NCI-H1105 treated with DMSO at 0.1 percent for 48 hours (cell line): ENCODE measurements at places on chromosomes 12 and 14.

DNA sequence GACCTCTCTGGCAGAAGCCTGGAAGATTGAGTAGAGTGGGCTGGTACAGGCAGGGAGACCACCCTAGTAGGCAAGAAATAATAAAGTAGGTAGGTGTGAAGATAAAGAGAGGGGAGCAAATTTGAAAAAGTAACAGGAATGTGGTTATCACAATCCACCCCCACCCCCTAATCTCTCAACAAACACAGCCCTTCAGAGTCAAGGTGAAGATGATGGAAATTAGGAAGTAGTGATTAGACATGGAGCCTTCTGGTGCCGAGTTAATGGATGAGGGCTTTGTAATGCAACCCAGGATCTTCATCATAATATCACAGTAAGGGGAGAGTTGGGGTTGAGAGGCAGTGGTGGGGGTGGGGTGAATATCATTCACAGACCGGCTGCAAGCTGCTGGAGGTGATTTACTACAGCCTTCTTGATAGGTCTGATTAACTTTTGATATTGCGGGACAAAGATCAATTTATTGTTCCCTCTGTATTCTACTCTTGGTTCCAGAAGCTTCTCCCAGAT lies 29.2 kb upstream of the CRY1 start:
- no peak for DNase-seq

GRCh38 chr12:115478505-115478904 lies 794.5 kb upstream of the TBX3 start:
- DNase-seq: no peak

DNA sequence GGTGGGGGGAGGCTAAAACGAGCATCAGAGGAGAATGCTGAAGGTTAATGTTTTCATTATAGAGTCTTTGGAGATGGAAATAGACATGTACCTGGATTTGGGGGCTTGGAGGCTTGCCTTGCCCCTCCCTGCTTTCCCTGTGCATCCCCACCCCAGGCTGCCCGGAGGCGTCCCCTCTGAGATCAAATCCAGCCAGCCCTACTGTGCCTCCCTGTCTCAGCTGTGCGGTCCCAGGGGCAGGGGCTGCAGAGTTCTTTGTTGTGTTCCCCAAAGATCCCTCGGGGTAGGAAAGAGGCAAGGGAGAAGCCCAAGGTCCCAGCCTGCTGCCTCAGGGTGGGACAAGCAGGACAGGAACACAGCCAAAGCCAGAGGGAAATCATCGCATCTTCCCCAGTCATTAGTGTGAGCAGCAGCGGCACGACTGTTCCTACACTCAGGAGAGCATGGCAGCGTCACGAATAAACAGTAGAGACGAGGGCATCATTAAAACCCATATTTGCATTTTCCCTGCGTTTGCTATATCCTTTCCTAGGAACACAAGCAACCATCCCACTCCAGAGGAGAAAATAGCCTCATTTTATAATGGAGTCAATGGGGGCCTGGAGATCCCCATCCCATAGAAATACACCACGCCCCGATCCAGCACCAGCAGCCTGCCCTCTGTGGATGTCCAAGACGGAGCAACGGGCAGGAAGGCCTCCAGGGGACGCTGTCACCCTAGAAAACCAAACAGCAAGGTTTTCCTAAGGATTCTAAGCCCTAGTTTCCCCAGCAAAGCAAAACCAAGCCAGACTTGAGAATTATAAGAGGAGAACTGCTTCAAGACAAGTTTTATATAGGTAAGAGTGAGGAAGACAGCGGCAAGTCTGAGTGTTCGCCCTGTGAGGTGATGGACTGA lies 32.4 kb downstream of the ANO2 start:
- no peak for DNase-seq

GRCh38 chr12:82529101-82529500 lies 157.6 kb upstream of the TMTC2 start:
- DNase-seq: no peak

DNA sequence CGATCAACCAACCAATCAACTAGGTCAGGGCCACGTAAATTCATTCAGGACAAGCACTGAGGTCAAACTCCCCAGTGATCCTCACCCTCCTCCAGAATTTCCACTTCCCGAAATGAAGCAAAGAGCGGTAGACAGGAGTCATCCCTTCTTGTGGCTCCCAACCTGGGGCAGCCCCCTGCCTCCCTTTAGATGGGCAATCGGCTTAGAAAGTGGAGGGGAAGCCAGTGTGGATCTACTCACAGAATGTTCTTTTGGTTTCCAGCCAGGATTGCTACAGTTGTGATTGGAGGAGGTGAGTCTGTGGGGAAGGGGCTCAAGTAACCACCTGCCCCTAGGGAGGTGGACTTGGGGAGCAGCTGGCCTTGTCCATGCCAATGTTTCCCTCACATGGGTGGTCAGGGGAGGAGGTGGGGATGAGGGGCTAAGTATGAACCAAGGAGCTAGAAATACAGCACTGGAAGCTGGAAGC lies 4.1 kb downstream of the IFI27 start:
- no peak for DNase-seq

- no peak for DNase-seq
Measured at GRCh38 chr12:4044101-4044500, 170.9 kb upstream of the PARP11 start.

GRCh38 chr12:107360482-107360881 lies 267.1 kb upstream of the CRY1 start:
- DNase-seq: no peak

- no peak for DNase-seq
Measured at GRCh38 chr12:91307957-91308670, 125.5 kb upstream of the DCN start.

GRCh38 chr12:111764120-111764821 lies 2.5 kb upstream of the ALDH2 start:
- DNase-seq: no peak

DNA sequence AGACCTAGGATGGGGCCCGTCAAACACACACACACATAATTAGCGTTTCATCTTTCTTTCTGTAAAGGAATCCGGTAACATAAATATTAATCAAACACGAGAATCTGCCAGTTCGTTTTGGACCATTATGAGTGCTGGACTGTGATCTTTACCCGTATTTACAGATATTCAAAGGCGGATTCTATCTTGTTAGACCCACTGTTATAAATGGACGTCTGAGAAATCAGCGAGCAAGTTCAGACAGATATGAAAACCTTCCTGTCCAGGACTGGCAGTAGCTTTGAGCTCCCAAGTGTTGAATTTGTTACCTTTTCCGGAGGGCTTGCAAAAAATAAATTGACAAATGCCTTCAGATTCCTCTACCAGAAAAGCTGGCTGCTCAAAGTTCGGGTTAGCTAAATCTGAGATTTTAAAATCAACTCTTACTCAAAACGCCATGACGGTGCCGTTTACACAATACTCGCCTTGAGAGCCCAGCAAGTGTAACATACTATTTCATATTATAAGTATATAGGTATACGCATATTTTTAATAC lies 27.6 kb downstream of the BCL11B start:
- no peak for DNase-seq

- no peak for DNase-seq
Measured at GRCh38 chr12:49944046-49944445, 6.5 kb upstream of the AQP2 start.

GRCh38 chr12:104779134-104779533 lies 179.0 kb downstream of the SLC41A2 start:
- no peak for DNase-seq

- peak; percentile 66 for DNase-seq
Measured at GRCh38 chr12:3655328-3655900, 97.5 kb downstream of the CRACR2A start.

DNA sequence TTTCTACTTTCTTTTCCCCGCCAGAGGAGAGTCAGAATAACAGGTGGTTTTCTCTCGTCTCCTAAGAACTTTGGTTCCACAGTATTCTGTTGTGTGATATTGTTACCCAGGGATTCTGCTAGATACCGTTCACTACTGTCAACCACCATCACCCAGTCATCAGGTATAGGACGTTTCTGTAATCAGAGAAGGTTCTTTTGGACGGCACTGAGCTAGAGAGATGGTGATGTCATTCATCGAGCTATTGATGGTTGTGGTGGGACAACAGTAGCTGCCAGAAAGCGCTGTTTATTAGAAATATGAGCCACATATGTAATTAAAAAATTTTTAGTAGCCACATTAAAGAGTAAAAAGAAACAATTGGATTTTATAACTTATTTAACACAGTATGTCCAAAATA lies 17.0 kb downstream of the ERC1 start:
- DNase-seq: no peak

GRCh38 chr12:131987552-131987951 lies 37.8 kb downstream of the EP400 start:
- DNase-seq: no peak

- no peak for DNase-seq
Measured at GRCh38 chr12:64716371-64716770, 42.8 kb downstream of the GNS start.

GRCh38 chr14:59961518-59962062 lies 41.6 kb downstream of the LRRC9 start:
- no peak for DNase-seq

DNA sequence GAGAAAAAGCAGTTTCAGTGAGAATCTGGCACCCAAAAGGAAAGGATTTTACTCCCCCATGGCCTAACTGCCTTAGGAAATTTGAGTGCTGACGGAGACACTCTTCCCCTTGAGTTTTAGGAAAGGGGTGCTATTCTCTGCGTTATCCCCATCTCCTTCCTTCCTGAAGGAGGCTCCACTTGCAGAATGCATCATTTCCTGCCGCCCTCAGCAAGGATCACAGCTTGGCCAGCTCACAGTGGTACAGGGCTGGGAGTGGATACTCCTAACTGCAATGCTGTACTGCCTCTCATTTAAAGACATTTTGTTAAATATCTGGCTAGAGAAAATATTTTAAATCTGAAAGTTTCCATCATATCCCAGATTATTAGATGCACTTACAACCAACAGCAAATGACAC lies 33.0 kb downstream of the RDH12 start:
- DNase-seq: no peak

- no peak for DNase-seq
Measured at GRCh38 chr14:95048771-95049312, 108.5 kb downstream of the DICER1 start.

DNA sequence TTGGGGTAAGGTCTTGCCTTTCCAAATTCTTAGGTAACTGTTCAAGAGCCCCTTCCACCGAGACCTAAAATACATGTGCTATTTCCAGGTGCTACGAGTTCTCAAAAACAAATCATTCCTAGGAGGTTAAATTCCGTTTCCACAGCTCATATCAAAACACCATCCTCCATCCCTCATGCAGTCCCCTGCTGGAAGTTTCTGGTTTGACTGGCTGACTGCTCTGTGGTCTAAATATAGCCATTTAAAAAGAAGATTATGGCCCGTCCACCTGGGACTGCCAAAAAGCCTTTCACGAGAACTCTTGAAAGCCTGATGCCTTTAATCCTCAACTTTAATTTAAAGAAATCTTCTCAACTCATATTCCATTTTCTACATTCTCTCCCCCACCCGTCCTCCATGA lies 201.5 kb upstream of the MYL2 start:
- DNase-seq: peak; percentile 60

- peak; percentile 75 for DNase-seq
Measured at GRCh38 chr14:24984846-24985589, 64.9 kb downstream of the STXBP6 start.

- no peak for DNase-seq
Measured at GRCh38 chr12:50914872-50915484, 37.4 kb upstream of the HIGD1C start.

GRCh38 chr12:48750215-48750614 lies 33.7 kb upstream of the CCNT1 start:
- DNase-seq: no peak

GRCh38 chr14:85601246-85601645 lies 71.3 kb downstream of the FLRT2 start:
- peak; percentile 64 for DNase-seq

DNA sequence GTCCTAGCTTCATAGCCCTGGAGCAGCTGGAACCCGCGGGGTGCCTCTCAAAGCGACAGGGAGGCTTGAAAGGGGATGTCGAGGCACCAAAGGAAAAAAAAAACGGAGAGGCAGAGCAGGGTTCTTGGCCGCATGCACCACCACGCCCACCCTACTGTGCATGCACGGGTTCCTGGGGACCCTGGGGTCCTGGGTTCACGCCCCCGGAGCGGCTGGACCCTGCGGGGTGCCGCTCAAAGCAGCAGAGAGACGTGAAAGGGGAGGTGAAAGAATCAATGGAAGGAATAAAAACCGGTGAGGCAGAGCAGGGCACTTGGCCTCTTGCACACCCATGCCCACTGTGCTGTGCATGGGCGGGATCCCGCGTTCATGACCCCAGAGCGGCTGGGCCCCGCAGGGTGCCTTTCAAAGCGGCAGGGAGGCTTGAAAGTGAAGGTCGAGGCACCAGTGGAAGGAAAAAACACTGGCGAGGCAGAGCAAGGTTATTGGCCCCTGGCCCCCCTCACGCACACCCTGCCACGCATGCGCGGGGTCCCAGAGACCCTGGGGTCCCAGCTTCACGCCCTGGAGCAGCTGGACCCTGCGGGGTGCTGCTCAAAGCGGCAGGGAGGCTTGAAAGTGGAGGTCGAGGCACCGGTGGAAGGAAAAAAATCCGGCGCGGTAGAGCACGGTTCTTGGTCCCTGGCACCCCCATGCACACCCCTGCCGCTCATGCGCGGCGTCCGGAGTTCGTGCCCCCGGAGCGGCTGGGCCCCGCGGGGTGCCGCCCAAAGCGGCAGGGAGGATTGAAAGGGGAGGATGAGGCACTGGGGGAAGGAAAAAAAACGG lies 318.5 kb downstream of the ALG10 start:
- peak; percentile 13 for DNase-seq

DNA sequence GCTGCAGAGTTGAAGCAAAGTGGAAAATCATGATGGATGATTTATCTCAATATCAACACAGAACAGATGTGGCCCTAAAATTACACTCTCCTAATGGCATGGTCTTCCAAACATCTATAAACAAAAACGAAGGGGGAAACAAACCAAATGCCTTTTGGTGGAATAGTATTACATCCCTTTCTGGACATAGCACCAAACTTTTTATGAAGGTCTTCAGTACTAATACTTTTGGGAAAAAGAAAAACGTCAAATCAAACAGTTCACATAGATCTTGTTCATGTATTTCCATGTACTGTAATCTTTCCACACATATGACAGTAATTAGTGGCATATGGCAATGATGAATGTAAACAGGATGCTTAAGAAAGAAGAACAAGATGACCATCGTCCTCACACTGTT lies 22.9 kb upstream of the ANAPC7 start:
- no peak for DNase-seq

DNA sequence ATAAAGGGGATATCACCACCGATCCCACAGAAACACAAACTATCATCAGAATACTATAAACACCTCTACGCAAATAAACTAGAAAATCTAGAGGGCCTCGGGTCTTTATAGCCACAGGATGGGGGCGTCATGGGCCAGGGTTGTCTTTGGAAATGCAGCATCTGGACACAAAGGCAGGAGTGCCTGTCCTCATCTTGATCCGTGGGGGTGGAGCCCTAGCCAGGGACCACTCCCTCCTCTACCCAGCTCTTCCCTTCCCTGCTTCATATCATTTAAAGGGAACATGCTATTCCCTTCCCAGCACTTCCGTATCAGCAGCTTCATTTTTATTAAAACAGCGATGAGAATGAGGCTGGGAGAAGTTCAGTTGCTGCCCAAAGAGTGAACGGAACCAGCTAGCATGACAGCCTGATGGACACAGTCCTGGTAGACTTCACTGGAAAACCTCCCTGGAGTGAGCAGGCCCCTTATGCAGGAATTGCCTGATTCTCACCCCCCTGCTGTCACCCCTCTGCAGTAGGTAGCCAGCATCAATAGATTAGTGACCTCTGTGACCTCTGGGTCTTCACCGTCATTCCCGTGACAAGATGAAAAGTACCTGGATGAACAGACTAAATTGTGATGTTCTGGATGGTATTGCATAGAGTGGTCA lies 251.4 kb upstream of the RGS6 start:
- no peak for DNase-seq
